ENCODE measurements at places on chromosomes 12 and 14.

- no peak for DNase-seq
These were observed 11.5 kb downstream of the SLC38A2 start for GRCh38 chr12:46360908-46361666.

DNA sequence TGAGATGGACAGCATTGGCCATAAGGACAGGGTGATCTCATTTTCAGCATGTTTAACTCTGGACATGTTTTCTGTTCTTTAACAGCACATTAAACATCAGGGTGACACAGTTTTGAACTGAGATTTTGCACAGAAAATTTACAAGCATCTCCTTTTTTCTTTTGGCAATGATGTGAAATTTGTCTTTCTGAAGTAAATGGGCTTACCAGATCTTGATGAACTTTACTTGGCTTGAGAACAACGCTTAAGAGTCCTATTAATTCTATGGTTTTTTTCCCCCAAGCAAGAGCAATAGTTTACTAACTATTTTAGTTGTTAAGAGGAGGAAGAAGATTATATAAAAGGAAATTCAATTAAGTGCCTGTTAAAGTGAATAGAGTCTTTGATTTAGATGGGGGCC lies 491.0 kb downstream of the SNAPC1 start:
- DNase-seq: no peak

- DNase-seq: no peak
These were observed 62.4 kb downstream of the ANO2 start for GRCh38 chr12:5882511-5883190.

GRCh38 chr14:29717901-29718300 lies 209.7 kb downstream of the PRKD1 start:
- no peak for DNase-seq

DNA sequence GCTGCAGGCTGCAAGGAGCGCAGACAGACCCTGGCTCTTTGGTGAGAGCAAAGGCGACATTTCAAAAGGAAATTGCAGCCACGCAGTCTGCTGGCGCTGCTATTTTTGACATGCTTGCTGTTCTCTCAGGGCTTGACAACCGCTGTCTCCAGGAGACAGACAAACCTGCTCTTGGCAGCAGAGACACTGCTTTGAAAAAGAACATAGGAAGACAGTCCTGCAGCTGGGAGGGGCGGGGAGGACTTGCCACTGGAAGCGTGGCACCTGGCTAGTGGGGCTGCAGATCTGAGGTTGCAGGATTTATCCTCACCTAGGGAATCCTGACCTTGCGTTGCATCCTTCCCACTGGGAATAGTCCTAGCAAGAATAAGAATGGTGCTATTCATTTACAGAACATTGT lies 91.8 kb upstream of the KCNA1 start:
- DNase-seq: no peak

DNA sequence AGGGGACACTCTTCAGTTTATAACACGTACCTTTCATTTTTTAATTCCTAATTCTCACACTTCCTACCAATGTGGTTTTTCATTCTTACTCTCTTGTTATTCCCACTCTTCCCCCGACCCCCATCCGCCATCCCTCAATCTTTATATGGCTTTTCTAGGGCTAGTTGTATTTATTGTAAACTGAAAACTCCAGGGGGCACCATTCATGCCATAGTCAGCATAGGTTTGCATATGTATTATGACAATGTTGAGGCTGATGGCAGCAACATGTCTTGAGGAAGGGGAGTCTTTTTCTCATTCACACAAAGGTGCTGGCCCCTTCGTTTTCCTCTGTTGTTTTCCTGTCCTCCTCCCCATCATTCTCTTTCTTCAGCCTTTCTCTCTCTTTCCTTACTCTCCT lies 27.7 kb upstream of the LTA4H start:
- peak; percentile 22 for DNase-seq

- DNase-seq: no peak
These were observed 775 bp downstream of the NEMF start for GRCh38 chr14:49851813-49852212.

DNA sequence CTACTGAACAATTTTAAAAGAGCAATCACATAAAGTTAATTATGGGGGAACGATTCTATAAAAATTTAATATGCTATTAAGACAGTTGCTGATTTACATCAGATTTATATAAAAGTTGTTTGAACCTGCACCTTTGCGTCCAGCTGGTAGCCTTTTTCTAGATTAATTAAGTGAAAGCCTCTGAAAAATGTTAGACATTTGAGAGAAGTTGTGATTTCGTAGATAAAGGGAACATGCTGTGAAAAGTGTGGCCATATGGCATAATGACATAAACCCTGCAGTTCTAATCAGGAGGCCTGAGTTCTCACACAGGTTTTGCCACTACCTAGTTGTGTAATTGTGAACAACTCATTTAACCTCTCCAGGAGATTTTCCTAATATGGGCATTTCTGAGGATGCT lies 187.2 kb downstream of the TMTC2 start:
- DNase-seq: no peak
